ENCODE measurements at places on chromosomes 1 and 21. TPM values are rescaled to one million over a fixed set of nuclear protein-coding genes. Genes with fewer than 3 reads are reported as not detected.
A peak's percentile ranks its signal among the peaks of the same experiment; 100 is the strongest.

- DNase-seq: no peak
Measured at GRCh38 chr1:56524263-56524662, 55.1 kb downstream of the PLPP3 start.

DNA sequence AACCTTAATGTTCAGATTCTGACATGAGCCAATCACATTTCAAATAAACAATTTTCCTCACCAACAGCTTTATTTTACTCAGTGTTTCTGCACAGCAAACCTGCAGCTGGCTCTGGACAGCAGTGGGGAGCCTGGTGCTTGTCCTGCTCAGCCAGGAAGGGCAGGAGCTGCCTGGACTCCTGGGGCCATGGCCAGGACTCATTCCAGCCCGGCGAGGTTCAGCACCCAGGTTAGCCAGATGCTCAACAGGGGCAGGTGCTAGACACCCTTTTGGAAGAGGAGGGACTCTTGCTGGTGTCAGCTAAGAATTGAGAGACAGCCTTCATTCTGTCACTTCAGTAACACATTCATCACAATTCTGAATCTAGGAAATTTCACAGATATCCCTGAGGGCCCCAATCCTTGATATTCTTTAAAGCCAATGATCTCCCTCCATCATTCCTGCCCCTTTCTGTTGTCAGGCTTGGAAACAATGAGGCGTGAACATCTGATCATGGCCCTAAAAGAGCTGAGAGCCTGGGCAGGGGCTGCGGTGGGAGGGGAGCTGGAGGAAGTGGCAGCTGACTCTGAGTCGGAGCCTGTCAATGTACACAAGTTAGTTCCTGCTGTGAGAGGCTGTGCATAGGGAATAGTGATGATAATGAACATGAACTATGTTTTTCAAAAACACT lies 251.3 kb downstream of the SDCCAG8 start:
- DNase-seq: no peak

- peak; percentile 63 for DNase-seq
Measured at GRCh38 chr1:53111073-53111556, 31.3 kb downstream of the SLC1A7 start.

DNA sequence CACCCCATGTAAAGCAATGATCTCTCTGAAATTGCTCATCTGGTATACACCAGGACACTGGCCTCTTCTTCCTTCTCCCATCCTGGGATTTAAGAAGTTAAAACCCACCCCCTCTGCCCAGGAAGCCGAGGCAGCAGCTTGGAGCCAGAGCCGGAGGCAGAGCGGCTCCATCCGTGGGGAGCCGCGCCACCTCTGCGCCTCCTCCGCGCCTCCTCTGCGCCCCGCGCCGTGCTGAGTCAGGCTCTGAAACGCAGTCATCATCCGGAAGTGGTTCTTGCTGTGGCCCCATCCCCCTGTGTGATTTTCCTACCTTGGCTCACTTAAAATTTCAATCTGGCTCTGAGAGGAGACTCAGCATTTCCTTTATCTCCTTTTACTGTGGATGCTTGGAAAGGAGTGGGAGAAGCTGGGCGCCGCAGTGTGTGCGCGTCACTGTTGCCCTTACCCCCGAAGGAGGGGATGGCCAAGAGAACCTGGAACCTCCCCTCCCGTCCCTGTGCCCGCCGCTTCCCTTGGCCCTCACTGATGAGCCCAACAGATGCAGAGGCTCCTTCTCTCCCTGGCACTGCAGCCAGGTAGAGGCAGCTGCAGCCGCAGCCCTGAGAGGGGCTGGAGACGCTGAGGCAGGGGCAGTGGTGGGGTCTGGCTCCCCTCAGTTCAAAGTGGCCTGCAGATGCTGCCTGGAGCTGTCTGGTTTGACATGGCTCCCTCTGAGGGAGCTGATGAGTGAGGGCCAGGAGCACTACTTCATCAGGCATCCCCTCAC lies 15.3 kb upstream of the NPHP4 start:
- no peak for DNase-seq

- DNase-seq: peak; percentile 37
Measured at GRCh38 chr1:13807209-13807608, 107.2 kb downstream of the PRDM2 start.

- peak; percentile 50 for DNase-seq
Measured at GRCh38 chr1:37752583-37753471, 12.1 kb downstream of the EPHA10 start.

DNA sequence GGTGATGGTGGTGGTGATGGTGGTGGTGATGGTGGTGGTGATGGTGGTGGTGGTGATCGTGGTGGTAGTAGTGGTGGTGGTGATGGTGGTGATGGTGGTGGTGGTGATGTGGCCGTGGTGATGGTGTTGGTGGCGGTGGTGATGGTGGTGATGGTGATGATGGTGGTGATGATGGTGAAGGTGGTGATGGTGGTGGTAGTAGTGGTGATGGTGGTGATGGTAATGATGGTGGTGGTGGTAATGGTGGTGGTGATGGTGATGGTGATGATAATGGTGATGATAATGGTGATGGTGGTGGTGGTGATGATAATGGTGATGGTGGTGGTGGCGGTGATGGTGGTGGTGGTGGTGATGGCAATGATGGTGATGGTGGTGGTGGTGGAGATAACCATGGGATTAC lies 6.8 kb upstream of the COL6A2 start:
- no peak for DNase-seq

DNA sequence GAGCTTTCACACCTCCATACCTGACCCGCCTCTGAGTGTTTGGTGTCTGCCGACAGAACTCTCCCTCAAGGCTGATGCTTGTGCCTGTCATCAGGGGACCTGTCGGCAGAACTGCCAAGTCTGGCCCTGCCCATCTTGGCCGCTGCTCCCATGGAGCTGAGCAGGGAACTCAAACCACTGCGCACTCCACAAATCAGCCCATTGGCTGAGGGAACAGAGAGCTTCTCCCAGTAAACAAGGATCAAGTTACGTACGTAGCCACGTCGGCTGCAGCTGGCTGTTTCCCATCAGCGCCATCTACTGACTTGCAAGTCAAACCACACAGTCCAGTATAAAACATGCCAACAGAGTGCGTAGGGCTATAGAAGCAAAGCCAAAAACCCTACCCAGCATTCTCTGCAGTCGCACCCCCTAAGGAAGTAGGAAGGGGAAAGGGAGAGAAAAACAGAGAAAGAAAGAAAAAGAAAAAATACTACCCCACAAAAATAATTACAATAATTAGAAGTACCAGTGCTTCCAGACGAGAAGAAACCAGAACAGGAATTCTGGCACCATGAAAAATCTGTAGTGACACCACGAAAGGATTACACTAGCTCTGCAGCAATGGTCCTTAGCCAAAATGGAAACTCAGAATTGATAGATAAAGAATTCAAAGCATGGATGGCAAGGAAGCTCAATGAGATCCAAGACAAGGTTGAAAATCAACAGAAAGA lies 13.1 kb downstream of the KRTAP13-1 start:
- DNase-seq: peak; percentile 49

- DNase-seq: no peak
Measured at GRCh38 chr1:215358356-215358755, 208.7 kb upstream of the KCTD3 start.

DNA sequence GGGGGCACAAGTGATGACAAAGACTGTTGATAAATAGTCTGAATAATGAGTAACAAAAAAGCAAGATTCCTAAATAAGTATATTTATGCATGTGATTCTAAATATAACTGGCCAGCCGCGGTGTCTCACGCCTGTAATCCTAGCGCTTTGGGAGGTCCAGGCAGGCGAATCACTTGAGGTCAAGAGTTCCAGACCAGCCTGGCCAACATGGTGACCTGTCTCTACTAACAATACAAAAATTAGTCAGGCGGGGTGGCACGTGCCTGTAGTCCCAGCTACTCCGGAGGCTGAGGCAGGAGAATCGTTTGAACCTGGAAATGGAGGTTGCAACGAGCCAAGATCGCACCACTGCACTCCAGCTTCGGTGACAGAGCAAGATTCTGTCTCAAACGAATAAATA lies 161.5 kb downstream of the TOMM20 start:
- no peak for DNase-seq

DNA sequence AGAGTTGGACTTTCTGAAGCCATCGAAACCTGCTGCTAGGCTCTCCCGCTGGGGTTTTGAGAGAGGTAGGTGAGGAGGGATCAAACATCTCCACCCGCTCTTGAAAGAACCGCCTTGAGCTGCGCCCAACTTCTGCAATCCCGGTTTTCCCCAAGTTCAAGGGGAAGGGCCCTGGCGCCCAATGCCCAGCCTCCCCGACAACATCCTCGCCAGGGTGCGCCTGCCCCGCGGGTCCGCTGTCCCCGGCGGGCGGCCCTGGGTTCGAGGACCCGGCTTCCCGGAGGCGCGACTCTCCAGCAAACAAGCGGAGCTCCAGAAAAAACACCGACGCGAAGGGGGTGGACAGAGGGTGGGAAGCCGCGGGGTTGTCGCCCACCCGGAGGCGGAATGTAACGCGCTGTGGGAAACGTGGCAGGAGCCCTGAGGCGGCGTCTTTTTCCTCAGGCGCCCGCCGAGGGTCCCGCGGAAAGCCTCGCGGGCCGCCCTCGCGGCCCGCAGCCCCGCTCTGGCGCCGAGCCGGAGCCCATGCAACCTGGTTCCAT lies 607 bp downstream of the BTG3 start:
- DNase-seq: peak; percentile 69

- peak; percentile 58 for DNase-seq
Measured at GRCh38 chr21:33374450-33375096, 28.6 kb upstream of the IFNGR2 start.

- DNase-seq: no peak
Measured at GRCh38 chr21:25528515-25528914, 78.8 kb downstream of the MRPL39 start.

DNA sequence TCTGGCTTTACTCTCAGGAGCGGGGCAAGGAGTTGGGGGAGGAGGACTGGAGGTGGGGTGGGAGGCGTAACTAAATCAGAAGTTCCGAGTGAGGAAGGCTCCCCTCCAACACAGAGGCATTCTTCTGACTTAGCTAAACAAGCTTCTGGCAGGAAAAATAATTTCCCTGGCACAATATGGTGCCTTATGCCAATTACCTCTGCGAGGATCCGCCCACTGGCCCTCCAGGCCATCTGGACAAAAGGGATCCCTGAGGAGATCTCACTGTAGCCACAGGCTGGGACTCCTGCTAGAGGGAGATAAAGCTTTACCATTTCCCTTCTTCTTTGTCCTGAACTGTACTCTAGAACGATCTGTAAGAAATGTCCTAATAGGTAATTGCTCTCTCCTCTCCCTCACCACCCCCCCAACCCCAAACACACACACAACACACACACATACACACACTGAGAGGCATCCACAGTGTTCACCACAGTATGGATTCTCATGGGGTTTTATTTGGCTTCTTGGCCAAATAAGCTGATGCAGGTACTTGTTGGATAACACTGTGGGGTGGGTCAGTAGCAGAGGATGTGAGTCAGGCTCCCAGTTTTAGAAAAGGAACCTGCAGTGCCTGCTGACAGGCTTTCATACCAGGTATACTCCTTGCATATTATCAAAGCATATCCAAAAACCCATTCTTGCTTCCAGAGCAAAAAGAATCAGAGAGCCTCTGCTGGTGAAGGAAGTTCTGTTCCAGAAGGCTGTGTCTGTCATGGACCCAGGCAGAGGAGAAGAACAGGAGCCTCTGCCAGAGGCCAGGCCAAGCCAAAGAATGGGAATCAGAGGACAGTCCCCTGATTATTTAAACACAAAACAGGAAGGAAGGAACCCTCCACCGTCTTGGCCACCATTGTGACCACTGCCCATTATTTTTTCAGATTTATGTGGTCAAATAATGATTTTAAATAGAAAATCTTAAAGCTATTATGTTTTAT lies 169.1 kb downstream of the C1orf21 start:
- DNase-seq: no peak

DNA sequence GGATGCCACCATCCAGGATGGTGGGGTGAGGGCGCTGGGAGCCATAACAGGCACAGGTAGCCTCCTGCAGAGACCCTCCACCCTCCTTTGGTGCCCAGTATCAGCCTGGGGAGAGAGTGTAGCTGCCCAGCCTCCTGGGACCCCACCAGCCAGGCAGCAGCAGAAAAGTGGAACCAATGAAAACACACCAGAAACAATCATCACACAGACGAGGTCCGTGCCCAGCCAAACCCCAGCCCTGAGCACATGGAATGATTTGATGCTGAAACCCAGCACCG lies 285.1 kb downstream of the PTPRU start:
- no peak for DNase-seq

DNA sequence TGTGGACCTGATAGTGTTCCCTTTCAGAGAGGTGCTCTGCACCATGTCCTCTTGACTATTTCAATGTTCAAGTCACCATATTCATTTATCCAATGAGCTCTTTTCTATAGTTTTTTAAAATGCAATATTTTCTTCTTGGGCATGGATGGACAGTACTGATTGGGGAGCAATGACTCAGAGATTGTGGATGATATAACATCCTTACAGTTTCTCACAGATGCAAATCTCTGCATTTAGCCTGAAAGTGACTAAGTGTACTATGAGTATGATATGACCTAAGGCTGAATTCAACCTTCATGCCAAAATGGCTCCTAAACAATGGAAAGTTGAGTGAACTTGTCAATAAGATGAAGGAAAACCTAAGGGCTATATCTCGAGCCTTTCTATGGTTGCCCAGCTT lies 36.5 kb downstream of the C4BPA start:
- DNase-seq: peak; percentile 5

DNA sequence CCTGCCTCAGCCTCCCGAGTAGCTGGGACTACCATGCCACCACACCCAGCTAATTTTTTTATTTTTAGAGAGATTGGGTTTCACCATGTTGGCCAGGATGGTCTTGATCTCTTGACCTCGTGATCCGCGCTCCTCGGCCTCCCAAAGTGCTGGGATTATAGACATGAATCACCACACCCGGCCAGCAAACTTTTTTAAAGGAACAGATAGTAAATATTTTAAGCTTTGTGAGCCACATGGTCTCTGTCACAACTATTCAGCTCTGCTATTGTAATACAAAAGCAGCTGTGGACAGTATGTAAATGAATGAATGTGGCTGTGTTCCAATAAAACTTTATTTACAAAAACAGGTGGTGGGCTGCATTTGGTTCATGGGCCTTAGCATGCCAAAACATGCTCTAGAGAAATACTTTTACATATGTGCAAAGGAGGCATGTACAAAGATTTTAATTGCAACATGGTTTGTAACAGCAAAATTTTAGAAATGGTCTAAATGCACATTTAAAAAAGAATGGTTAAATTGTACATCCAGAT lies 47.0 kb downstream of the CDCP2 start:
- no peak for DNase-seq

- no peak for DNase-seq
Measured at GRCh38 chr1:59680044-59680443, 134.7 kb upstream of the HOOK1 start.

GRCh38 chr1:117826540-117827078 lies 102.8 kb downstream of the GDAP2 start:
- peak; percentile 95 for DNase-seq

GRCh38 chr1:44571712-44572571 lies 102.3 kb downstream of the TMEM53 start:
- peak; percentile 32 for DNase-seq

Gene PCP4
- total RNA-seq: not detected

Gene ITLN1
- not detected for total RNA-seq

Gene MSH4
- not detected for total RNA-seq

Gene KCNA3
- total RNA-seq: not detected

Gene ZNF695
- 1.2 TPM for total RNA-seq

Gene LCA5L
- total RNA-seq: 1.1 TPM

Gene FAM163A
- total RNA-seq: not detected

Gene DLGAP3
- total RNA-seq: not detected

Gene NHLH2
- not detected for total RNA-seq
